ENCODE measurements at places on chromosomes 12 and 14.

- no peak for DNase-seq
Measured at GRCh38 chr12:132835076-132836025, 6.7 kb upstream of the GOLGA3 start.

GRCh38 chr12:114339626-114340025, 66.3 kb downstream of the TBX5 start:
- DNase-seq: no peak

GRCh38 chr12:14930299-14930698, 8.0 kb downstream of the ERP27 start:
- no peak for DNase-seq

DNA sequence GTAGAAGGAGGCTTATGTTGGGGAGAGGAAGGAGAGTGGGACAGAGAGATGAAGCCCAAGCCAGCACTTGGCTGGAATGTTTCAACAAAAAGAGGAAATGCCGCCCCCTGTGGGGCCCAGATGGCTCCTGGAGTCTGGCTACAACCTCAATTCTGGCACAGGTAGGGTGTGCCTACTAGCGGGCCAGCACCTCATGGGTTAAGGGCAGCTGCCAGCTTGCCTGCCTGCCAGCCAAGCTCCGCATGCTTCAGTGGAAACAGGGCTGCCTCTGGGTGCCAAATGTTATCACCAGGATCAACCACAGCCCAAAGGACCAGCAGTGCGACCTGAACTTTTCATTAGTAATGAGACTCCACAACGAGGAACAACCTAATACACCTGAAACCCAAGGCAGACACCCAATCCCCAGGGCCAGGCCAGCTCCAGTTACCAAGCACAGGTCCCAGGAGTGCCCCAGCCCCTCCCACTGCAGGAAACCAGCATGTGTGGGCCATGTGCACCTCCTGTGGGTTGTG, 11.3 kb downstream of the RAB15 start:
- DNase-seq: no peak

- DNase-seq: no peak
Measured at GRCh38 chr12:15732341-15733061, 56.7 kb downstream of the EPS8 start.

- DNase-seq: no peak
Measured at GRCh38 chr14:54487771-54488170, 1.0 kb downstream of the GMFB start.

DNA sequence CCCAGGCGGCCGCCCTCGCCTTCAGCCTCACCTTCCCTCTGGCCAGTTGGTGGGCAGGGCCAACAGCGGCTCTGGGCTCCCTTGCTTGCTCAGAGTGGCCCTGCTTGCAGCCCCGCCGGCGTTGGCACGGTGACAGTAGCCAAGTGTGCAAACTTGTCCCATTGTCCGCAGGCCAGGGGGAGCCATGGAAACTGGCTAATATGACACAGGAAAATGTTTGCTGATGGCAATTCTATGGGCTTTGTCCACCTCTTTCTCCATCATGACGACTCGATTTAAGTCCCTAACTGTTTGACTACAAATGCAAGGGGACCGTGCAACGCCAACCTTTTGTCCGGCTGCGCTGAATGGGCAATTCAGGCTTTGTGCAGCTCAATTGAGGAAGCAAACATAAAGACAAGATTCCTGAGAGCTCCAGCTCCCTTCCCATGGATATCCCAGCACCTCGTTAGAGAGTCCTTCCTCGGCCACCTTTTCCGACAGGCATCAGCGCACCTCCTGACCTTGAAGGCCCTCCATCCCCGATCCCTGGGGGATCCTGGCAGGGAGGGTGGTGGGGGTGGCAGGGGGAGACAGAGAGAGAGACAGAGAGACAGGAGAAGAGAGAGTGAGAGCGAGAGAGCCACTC, 785 bp upstream of the FAM181A start:
- DNase-seq: no peak

- DNase-seq: peak; percentile 88
Measured at GRCh38 chr12:69052613-69053408, 119.8 kb upstream of the CPM start.

GRCh38 chr14:71725922-71726579, 206.2 kb upstream of the RGS6 start:
- DNase-seq: no peak

- DNase-seq: peak; percentile 45
Measured at GRCh38 chr12:46492471-46493085, 120.0 kb upstream of the SLC38A2 start.

DNA sequence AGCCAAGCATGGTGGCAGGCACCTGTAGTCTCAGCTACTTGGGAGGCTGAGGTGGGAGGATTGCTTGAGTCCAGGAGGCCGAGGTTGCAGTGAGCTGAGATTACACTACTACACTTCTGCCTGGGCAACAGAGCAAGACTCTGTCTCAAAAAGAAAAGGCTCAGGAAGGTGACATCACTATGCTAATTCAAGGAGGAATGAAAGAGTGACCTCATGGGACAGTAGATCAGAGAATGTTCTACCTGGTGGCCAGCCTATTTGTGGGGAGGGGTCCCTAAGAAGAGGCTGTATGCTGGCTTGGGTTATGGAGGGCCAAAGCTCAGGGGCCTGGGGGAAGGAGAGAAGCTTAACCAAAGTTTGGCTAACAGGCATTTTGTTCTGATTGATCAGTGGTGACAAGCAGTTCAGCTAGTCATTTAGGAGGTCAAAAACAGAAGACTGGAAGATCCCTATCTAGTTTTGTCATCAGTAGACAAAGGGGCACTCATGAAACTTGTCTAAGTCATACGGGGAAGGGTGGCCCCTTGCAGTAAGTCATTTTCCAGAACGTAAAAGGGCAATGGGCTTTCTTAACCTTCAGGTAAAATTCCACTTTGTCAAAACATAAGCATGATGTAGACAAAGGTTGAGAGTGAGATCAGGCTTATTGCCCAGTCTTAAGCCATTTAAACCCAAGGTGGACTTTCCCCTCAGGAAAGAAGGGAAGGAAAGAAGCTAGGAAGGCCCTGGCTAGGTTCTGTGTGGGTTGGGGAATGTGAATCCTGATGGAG, 60.8 kb upstream of the EEA1 start:
- DNase-seq: no peak

DNA sequence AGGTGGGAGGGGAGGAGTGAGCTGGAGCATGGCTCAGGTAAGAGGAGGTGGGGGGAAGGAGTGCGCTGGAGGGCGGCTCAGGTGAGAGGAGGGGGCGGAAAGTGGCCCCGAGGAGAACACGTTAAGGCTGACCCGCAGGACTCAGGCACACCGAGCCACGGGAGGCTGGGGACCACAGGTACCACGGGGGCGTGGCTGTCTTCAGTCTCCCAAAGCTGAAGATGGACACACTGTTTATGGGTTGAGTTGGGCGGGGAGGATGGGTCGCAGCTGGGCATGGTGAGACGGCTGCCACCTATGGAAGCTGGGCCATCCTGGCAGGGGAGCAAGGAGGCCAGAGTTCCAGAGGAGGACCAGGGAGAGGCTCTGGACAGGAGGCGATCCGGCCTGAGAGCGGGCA, 23.5 kb downstream of the UBR7 start:
- no peak for DNase-seq

DNA sequence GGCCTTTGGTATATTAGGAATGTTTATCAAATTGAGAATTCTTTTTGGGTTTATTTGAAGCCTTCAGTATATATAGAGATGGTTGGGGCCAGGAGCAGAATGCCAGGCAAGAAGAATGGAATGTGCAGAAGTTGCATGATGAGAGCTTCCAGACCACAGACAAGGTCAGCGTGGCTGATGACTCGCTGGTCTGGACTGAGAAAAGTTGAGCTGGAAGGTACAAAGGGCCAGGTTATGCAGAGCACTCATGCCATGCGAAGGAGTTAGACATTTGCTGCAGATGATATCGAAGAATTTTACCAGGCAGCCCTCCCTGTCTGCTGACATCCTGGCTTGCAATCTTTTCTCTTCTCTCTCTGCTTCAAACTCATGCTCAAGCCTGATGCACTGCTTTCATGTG, 196.2 kb upstream of the ARHGAP5 start:
- peak; percentile 14 for DNase-seq

- no peak for DNase-seq
Measured at GRCh38 chr14:56592746-56593544, 13.3 kb downstream of the TMEM260 start.

DNA sequence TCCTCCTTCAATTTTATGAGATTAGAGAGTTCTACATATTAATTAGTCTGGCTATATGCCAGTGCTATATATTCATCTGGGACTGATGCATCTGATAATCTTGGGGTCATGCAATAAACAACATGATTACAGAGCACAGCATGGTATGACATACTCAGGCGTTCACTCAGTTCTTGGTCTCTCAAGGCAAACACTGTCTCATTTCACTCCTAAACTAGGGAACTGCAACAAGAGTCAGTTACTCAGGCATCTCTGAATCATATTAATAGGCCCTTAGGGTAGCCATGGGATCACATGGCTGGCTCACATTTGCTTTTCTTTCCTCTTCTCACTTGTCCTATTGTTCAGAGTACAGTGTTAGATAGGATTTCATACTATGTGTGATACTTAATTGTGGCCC, 91.8 kb upstream of the TMEM260 start:
- no peak for DNase-seq

- DNase-seq: peak; percentile 55
Measured at GRCh38 chr12:63319386-63319785, 168.4 kb upstream of the AVPR1A start.

DNA sequence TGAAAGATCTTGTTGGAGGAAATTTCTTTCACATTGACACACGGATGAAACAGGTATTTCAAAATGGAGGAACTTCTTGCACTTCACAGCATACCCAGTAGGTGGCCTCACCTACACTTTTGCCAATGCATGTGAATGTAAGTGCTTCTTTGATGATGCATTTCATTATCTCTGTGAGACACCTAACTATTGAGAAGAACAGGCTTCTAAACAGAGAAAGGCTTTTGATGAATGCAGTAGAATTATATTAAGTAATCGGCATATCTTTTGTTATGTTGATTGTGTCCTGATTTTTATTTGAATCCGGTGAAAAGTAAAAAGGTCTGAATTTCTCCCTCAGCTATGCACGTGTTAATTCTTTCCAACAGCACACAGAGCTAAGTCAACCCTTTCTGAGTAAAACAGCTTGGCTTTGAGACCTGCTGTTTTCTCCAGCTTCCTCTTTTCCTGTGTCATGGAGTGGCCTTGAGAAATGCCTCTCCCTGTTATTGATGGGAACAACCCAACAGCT, 399.0 kb downstream of the NAV3 start:
- peak; percentile 59 for DNase-seq

GRCh38 chr14:72688990-72689671, 204.8 kb downstream of the DPF3 start:
- no peak for DNase-seq

- DNase-seq: no peak
Measured at GRCh38 chr12:72647139-72647538, 375.0 kb downstream of the TRHDE start.

DNA sequence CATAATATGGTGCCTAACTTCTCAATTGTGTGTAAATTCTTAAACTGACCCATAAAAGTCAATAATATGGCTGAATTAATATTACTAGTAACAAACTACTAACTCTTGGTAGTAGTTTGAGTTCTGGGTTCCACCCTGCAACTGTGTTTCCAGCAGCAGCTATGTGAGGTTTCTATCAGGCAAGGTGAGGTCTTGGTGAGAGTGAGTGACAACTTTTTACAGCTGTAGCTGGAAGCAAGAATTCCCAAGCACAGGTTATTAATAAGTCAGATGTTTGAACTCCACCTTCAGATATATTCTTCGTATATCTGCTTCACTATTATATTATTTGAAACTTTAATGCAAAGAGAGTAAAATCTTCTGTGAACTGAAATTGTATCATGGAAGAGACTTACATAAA, 43.8 kb downstream of the MAP4K5 start:
- no peak for DNase-seq

GRCh38 chr14:20499108-20499507, 6.2 kb upstream of the RNASE10 start:
- DNase-seq: no peak

- DNase-seq: no peak
Measured at GRCh38 chr14:105856676-105857219, 330.4 kb downstream of the TMEM121 start.

DNA sequence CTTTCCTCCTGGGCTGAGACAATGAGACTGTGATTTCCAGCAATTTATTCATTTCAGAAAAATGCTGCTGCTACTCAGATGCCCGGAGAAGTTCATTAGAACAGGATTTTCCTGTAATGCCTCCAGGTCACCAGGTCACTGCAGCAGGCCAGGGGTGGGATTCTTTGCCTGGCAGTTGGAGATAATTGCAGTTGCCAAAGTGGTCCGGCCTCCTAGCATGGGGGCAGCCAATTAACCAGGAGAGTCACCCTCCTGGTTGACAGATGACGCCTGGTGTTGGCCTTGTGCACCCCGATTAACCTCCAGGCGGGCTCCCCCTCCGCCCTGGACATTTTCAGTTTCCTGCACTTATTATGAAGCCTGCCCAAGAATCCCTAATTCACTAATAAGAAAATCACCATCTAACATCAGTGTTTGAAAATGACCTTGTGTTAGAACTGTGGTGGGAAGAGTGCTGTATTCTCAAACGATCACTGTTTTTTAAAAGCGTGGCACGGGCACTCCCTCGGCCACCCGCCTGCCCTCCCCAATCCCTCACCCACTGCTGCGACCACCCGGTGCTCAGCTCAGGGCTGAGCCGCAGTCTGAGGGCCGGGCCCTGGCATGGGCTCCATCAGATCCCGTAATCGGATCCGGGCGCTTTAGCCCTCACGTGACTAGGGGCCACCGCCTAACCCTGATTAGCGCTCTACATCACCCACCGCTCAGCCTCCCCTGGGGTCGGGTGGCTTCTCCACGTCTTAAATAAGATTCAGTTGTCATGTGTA, 12.9 kb downstream of the RIMBP2 start:
- no peak for DNase-seq

- DNase-seq: no peak
Measured at GRCh38 chr14:63357841-63358240, 39.1 kb upstream of the GPHB5 start.

DNA sequence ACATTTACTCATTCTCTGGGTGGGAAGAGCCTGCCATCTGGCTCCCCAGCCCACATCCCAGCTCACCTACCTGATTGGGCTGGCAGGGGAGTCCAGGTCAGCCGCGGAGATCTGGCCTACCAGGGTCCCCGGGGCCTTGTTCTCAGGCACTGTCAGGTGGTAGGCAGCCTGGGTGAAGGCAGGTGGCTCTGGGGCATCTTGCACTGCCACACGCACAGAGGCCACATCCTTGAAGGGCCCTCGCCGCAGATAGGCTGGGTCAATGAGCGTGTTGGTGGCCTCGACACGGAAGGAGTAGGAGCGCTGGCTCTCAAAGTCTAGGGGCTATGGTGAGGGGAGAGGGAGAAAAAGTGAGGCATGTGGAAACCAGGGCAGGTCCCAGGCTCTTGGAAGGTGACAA, 3.9 kb downstream of the CDH24 start:
- no peak for DNase-seq
